GM13976 (cell line): ENCODE measurements at places on chromosomes 7 and 10.

DNA sequence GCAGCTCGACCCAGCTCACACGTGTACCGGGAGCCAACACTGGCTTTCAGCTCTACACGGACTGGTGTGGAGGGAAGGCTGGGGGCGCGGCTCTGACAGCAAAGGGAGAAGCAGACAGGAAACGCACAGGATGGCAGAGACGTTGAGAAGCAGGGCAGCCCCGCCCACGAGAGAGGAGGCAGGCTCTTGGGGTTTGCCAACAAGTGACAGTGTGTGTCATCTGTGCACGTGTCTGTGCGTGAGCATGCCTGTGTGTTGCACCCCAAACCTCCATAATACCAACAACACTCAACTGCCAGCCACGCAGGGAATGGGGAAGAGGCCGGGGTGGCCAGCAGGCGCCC lies 64.4 kb upstream of the PDGFA start:
- DNase-seq: no peak

DNA sequence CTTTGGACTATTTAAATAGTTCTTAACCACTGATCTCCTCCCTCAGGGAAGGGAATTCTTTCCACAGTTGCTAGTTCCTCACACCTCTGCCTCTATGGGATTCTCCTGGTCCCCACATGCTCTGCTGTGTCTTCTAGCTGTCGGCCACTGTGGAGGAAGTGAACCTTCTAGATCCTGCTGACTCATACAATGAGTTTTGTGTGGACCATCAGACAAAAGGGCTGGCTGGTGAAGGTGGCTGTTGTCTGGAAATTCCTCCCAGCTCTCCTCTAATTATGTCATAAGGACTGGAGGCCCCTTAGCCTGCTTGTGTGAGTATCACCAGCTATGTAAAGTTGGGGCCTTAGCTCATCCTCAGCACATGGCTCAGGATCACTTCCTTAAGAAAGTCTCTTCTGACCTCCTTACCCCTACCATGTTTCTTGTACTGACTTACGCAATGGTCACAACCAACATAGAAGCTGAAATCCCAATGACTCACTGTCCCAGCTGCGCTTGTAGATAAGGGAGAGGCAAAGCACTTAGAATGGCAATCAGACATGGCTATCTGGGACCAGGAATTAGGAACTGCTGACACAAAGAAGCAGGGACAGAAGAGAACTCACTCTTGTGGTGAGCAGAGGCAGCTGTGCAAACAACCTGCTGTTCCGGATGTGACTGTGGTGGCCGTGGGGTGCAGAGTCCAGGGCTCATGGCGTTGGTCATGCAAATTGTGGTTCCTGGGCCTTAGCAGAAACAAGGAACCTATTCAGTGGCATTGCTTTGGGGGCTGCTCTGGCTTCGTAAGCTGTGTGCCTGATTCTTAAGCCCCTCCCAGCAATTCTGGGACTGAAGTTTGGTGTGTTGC lies 2.5 kb upstream of the MACC1 start:
- DNase-seq: no peak

DNA sequence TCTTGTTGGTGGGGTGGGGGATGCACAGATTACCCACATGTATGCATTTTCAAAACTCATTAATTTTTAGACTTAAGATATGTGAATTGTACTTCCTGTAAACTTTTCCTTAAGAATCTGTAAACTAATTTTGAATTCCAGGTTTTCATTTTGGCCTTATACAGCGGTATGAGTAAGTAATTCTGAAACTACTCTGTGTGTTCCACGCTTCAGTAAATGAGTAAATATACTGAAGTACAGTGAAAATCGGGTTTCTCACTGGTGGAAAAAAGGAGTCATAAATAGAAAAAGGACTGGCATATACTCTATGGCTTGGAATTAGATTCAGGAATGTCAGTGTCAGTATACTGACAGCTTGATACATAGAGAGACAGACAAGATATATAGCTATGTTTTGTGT lies 72.8 kb downstream of the CTTNBP2 start:
- DNase-seq: no peak

- peak; percentile 41 for DNase-seq
Observed at GRCh38 chr10:117536072-117536865, 6.3 kb upstream of the EMX2 start.

DNA sequence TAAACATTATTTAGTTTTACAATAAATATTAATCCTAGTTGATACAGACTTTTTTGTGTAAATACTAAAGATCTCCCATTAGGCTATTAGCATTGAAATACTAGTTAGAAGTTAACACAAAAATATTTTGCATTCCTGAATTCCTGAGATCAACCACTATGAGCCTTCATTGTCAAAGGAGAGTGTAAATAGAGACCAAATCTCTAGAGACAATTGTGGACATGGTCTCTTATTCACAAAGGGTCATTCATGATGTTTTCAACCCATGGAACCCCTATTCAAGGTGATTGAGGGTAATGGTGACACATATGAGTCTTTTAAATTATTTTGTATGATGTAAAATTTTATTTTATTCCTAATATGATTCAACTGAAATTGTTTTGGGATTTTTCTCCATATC lies 1454.8 kb upstream of the LRRTM3 start:
- no peak for DNase-seq

DNA sequence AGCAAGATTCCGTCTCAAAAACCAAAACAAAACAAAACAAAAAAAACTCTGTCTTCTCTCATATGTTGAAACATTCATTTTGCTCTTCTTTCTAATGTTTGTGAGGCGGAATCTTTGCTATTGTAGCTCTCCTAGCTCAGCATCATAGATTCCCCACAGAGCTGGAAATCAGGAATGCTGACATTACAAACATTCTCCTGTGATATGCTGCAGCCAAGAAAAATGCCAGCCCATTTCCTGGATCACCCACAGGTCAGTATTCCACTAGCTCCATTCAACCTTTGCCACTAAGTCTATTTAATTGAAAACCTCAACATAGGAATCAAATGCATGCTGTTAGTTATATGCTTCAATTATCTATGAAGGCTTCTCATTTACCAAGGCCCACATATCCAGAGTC lies 186.3 kb downstream of the IPMK start:
- DNase-seq: no peak

DNA sequence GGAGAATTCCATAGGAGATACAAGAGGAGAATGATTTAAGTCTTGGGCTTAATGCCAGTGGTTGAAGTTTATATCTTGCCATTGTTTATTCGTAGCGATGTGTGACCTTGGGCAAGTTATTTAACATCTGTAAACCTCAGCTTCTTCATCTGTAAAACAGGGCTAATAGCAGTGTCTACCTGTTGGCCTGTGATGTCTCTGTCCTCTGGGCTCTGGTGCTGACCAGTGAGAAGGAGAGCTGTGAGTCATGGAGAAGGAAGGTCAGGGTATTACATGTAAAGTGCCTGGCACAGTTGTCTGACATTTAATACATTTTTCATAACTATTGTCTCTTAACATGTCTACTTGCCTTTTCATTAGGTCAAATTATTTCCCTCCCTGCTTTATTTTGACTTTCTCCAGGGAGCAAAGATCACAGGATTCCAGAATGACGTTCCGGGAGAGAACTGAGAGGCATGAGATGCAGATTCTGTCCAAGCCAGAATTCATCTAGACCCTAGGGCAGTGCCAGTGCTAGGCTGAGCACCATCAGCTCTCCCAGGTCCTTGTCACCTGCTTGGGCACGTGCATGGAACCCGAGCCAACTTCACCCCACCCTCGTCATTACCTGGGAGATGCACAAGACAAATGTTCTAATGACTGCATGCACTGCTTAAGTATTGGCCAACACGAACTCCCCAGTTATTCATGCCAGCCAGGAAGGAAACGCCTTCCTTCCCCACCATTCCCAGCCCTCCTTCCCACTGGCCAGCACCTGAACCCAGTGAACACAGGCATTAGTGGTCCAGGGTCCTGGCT lies 187.9 kb downstream of the DPY19L1 start:
- DNase-seq: no peak

- DNase-seq: no peak
Observed at GRCh38 chr7:51645255-51645654, 328.6 kb upstream of the COBL start.

DNA sequence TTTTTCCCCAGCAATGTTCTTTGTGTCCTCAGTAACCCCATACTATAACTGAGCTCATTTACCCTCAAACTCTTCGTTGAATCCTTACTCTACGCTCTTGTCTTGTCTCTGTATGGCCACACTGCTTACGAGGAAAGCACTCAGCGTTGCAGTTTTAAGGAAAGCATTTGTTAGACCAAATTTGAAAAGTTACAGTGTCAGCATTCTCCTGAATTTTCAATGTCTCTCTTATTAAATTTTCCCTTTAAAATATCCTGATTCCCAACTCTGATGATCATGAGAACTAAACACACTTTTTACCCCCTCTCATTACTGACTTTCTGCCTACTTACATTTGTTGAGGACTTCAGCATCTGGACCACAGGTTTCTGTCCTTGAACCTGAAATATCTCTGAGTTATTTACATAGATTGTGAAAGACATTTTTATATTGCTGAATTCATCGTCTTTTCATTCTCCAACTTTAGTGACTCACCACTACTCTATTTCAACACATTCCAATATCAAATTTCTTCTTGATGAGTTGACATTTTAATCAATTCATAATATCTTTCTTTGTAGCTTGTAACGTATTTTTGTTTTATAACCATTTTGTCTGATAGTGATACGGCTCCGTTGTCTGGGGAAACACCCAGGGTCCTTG lies 19.8 kb upstream of the VWDE start:
- no peak for DNase-seq

GRCh38 chr10:20166096-20166675 lies 350.0 kb downstream of the PLXDC2 start:
- no peak for DNase-seq

GRCh38 chr7:28178599-28178998 lies 2.0 kb downstream of the JAZF1 start:
- DNase-seq: peak; percentile 32

GRCh38 chr7:20229646-20230500 lies 12.7 kb upstream of the MACC1 start:
- no peak for DNase-seq

DNA sequence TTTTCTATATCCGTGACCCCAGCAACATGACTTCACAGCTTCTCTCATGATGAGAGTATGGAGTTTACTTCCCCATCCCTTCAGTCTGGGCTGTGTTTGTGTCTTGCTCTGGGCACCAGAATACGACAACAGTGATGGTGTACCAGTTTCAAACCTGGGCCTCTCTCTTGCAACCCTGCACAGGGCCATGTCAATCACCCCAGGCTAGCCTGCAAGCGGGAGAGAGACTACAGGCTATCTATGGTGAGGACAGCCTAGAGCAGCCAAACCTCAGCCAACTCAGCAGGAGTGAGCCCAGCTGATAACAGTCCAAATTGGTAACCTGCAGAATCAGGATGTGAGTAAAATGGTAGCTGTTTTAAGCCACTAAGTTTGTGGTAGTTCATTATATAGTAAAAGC lies 235.8 kb downstream of the CHCHD3 start:
- no peak for DNase-seq

GRCh38 chr7:36583318-36583717 lies 141.0 kb downstream of the AOAH start:
- no peak for DNase-seq

GRCh38 chr10:131047501-131047900 lies 264.0 kb downstream of the TCERG1L start:
- DNase-seq: no peak

GRCh38 chr7:130994378-130995115 lies 260.5 kb upstream of the KLF14 start:
- DNase-seq: no peak

DNA sequence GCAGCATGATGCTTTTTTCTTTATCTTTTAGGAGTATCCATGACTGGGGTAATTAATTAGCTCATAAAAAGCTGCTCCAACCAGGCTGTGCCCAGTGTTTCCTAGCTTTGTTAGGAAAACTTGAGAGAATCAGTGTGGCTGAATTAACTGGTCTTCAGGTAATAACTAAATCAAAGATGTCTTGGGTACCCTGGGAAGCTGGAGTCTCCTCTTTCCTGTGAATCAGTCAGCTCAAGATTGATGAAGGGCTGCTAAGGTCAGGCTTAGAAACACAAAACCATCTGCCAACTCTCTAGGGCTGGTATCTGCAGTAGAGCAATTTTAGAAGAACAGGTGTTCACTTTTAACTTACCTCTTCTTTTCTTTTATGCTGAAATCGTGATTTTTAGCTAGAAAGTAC lies 21.4 kb upstream of the ATOH7 start:
- no peak for DNase-seq

DNA sequence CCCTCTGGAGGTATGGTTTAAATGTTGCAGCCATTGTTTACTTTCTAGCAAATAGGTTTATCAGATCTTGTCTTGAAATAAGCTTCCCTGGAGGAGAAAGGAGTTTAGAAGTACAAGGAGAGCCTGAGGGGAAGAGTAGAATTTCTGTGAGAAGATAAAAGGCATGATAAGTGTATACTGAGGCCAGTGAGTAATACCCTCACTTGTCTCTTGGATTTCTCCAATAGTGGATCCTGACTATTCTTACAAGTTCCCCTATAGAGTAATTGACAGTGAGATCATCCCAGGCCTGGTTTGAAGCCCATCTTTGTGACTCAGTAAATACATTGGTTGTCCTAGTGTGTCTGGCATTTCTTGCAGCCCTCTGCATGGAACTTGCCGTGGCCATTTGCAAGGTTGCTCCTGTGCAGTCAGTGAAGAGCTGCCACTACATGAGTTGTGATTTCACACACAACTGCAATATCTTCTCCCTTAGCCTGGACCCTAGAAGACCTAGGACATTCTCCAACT lies 41.6 kb downstream of the CHN2 start:
- no peak for DNase-seq

DNA sequence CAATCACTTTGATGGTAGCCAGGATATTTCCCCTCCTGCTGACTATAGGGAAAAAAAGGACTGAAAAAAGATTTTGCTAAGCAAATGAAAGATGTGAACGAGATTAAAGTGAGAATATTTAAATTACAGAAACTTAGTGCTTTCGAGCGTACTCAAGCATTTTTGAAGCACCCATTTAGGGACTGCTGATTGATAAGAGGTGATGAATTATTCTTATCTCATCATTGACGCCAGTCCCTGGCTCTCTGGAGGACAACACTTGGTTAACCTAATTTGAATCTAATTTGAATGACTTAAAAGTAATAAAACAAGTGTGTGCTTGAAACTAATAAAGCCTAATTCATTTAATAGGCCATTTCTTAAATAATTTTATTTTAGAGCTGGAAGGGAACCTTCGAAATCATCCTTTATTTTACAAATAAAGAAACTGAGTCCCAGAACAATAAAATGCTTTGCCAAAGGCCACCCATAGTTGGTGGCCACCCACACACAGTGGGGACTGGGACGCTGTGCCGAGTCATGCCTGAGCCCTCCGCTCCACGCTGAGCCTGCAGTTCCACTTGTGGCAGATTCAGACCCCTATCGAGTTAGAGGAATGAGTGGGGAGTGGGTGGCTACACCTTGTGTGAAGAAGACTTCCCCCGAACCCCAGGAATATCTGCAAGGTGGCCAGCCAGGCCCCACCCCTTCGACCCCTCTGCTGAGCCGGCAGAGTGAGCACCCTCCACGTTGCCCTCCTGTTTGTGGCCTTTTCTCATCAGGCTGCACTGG lies 61.1 kb upstream of the SAMD8 start:
- no peak for DNase-seq

GRCh38 chr10:79013406-79013987 lies 55.3 kb upstream of the ZMIZ1 start:
- DNase-seq: no peak

GRCh38 chr10:46553238-46554049 lies 3.0 kb downstream of the GPRIN2 start:
- no peak for DNase-seq
